Parietal lobe (tissue), 2 donors: ENCODE measurements at places on chromosomes 7 and 10. TPM values are rescaled to one million over a fixed set of nuclear protein-coding genes. Genes with fewer than 3 reads are reported as not detected.

The ASB10 gene
- not detected for total RNA-seq

The P4HA1 gene
- 27.5 TPM for total RNA-seq

The SLC39A12 gene
- total RNA-seq, result 2.5 TPM

The RET gene
- total RNA-seq, result 1.6 TPM

The PKD2L1 gene
- total RNA-seq, result not detected

The TUBB8 gene
- not detected for total RNA-seq

The LEP gene
- total RNA-seq, result not detected

The NRAP gene
- total RNA-seq, result not detected

The PTN gene
- 140 TPM for total RNA-seq

The LIPF gene
- not detected for total RNA-seq
